ENCODE measurements at places on chromosomes 2 and 18.

DNA sequence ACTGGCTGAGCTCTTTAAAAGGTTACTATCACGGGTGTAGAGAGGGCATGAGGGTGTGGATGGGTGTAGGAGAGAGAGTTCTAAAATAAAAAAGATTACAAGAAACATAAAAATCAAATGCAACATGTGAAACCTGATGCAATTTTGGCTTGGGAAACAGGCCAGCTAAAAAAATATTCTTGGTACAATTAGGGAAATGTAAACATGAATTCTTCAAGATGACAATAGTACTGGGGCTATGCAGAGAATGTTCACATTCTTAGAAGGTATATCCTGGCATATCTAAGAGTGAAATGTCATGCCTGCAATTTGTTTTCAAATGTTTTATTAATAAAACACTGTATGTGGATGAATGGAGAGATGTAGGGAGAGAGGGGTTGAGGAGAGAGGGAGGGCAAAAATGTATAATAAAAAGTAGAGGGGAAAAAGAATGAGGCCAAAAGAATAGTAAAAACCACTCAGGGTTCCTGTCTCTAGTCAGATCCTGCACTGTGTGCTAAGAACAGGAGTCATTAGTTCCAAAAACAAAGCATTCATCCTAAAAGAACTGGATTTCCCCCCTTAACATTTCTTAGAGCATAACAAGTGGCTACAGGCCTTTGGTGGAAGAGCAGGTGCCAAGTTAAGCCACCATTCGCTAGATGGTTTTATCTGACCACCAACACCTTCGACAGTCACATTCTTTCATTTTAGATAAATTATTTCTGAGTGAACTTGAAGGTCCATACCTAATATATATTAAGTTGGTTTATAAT is 77.3 kb downstream of the LPIN2 start:
- no peak for DNase-seq

GRCh38 chr2:98191883-98192282 is 104.9 kb downstream of the VWA3B start:
- no peak for DNase-seq

GRCh38 chr2:224284134-224284946 is 117.6 kb downstream of the FAM124B start:
- no peak for DNase-seq

DNA sequence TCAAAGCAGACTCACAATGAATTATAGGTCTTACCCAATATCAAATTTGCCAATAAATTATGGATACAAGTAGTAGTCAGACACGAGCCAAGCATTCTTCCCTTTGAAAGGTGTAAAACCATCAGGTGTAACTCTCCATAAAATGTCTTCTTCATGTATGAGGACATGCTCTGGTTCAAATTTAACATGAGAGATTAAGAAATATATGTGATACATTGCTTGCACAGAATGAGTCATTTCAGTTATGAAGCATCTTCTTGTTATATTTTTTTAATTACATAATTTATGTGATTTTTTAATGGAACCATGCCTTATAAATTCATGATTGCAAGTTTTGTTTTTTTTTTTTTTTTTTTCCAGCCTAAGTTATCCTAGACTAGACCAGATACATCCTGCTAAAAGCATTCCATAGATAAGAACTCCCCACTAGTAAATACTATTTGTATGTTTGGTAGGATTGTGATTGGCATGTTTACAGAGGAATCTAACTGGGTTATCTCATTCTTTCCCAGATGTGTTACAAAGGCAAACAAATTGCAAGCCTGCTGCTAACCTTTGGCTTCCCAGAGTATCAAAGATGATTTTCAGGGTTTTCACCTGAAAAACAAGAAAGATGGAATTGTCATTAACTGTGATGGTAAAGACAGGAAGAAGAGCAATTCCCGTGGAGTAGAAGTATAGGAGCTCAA is 621.9 kb downstream of the XIRP2 start:
- no peak for DNase-seq

GRCh38 chr2:12107321-12107720 is 360.9 kb downstream of the LPIN1 start:
- DNase-seq, result no peak

- DNase-seq, result no peak
Measured at GRCh38 chr18:27887287-27887686, 289.6 kb downstream of the CDH2 start.

DNA sequence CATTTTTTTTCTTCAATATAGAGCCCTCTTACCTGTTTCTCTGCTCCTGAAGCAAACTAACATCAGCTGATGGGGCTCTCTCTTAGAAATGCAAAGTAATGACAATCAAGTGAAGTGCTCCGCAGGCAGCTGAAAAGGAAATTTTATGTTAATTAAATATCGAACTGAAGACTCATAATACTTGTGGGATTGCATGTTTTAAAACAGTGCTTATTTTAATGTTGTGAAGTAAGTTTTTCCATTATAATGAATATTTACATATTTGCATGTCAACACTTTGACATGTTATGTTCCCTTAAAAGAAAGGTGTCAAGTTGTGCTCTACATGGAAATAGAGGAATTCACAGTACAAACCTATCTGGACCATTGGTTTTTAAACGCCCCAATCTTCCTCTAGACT is 97.1 kb downstream of the EML6 start:
- no peak for DNase-seq

DNA sequence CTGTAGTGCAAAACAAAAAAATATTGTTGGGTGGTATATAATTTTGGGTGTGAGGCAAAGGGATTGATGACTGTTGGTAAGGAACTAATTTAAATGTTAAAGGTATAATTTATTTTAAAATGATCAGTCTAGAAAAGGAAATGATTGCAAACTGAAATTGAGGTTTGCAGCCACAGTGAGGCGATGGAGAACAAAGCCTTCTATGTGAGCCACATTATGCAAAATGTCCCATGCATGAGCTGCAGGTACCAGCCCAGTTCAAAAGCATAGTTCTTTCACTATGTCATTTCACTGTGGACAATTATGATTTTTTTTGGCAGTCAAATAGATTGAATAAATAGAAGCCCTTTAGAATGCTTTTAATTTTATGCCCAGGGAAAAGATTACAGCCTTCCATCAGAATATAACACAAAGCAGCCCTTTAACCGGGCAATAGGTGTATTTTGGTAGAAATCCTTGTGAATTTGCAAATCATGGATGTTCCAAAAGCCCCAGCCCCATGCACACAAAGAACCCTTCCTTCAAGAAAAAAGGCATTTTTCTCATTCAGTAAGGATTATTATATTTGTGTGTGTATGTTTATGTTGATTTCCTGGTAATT is 1.7 kb downstream of the MAP2 start:
- DNase-seq, result no peak
